Dorsolateral prefrontal cortex (tissue), 122 donors: ENCODE measurements at places on chromosomes 16 and 17.
A peak's percentile ranks its signal among the peaks of the same experiment; 100 is the strongest.

GRCh38 chr16:77496934-77497333 lies 62.1 kb upstream of the ADAMTS18 start:
- DNase-seq, result no peak

DNA sequence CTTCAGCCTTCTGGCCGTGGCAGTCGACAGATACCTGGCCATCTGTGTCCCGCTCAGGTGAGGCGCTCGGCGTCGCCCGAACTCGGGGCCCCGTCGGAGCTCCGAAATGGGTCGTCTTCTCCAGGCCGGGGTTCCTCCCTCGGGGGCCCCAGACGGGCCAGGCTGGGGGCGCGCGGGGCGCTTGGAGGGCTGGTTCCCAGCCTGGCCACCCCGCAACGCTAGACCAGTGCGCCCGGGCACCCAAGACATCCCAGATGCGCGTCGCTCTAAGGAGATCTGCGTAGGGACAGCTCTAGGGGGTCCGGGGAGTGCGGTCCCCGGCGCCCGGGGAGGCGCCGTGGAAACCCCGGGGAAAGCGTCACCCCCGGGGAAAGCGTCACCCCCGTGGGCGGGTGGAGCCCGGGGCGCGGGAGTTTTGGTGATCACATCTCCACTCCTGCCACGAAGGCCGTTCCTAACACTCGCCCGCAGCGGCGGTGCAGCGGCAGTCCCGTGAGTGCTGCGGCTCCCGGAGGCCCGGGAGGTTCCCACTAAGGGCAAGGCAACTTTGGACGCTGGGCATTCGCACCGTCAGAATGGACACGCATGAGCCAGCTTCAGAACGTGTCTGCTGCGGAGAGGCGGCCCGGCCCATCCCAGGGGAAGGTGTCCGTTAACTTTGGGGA lies 729 bp downstream of the ADORA2B start:
- no peak for DNase-seq

DNA sequence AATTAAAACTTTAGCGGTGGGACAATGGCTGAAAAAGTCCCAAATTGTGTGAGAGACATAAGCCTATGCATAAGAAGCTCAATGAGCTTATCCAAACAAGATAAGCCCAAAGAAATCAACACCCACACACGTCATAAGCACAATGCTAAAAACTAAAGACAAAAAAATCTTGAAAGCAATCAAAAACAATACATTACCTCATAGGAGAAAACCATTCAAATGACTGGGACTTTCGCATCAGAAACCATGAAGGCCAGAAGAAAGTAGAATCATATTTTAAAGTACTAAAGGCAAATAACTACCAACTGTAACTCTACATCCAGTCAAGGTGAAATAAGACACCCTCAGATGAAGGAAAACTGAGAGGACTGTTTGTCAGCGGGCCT lies 50.2 kb downstream of the ZCCHC14 start:
- DNase-seq, result no peak

GRCh38 chr16:2278956-2279800 lies 11.3 kb upstream of the RNPS1 start:
- DNase-seq, result peak; percentile 56

- no peak for DNase-seq
These were observed 348.6 kb upstream of the ZFHX3 start for GRCh38 chr16:73396556-73396955.

DNA sequence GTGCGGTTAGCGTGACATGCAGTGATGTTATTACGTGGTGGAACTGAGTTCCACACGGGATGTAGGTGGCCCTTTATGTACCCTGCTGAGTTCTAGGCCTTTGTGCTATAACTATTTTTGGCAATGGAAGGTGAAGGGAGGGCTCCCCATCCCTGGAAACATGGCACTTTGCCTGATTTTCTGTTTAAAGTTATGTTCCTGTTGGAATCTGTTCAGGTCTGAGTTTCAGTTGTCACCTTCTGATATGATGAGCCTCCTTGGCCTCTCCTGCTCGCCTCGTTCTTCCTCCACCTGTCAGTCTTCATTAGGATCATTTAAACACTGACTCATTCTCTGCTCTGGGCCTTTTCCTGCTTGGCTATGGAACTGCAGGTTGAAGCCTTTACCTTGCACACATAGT lies 200.6 kb downstream of the FTO start:
- DNase-seq, result peak; percentile 37

DNA sequence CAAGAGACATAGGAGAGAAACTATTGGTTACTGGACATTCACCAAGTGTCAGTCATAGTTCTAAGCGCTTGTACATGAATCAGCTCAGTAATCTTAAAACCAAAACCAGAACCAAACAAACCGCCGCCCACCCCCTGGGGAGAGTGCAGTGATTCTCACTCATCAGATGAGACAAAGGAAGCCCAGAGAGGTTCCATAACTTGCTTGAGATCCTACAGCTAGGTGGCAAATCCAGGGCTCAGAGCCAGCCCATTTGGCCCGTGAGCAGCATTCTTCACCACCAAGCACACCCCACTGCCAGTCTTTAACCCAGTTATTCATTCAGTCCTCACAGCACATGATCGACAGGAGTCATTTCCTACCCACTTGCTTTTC lies 37.2 kb upstream of the RGS9 start:
- DNase-seq, result peak; percentile 24

DNA sequence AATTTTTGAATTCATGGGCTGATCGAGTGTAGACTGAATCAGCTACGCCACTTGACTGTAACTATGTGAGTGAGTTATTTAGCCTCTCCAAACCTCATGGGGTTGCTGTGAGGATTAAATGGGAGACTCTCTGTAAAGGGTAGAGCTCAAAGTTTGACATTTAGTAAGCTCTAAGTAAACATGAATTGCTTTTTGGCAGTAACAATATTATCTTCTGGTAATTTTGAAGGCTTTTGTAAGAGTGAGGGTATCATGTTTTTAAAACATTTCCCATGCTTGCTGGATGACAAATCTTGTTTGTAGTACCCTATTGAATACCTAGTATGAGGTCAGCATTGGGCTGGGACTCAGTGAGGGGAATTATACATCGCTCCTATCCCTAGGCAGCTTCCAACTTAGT lies 35.3 kb downstream of the MRTFB start:
- DNase-seq, result no peak

DNA sequence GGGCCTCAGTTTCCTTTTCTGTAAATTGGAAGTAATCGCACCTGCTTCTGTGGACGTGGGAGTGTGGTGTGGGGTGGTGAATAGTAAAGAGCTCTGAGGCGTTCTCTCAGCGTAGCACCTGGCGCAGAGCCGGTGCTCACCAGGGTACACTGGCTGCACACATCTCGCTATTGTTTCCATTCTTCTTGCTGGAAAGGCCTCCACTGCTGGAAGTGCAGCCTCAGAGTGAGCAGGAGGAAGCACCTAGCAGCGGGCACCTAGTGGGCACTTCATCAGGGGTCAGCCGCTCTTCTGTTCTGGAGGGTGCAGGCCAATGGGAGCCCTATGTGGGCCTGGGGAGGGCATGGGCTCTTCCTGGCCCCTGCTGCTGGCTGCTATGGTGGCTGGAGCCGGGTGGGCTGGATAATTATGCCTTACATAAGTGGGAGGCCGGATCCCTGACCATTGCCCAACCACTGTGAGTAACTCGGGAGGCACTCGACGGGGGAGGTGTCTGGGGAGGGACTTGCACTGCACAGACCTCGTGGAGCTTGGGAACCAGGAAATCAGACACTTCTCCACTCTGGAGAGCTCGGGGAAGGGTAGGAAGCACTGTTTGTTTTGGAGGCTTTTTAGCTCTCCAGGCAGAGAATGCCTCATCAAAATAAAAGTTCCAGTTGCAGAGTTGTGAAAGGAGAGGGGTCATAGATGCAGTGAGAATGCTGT lies 1.7 kb downstream of the MAP2K3 start:
- no peak for DNase-seq

DNA sequence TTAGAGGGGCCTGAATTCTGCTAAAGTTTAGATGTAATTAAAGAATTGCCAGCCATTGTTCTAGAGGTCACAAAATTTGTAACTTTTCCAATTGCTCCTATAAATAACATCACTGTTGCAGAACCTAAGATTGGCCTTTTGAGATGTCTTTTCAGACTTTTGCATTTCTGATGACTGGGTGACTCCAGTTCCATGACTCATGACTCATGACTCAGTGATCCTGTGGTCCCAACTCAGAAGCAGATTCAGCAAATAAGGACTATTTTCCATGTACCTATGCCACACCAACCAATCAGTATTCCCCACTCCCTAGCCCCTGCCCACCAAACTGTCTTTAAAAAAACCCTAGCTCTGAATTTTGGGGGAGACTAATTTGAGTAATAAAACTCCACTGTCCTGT lies 740.9 kb downstream of the CDH8 start:
- no peak for DNase-seq

DNA sequence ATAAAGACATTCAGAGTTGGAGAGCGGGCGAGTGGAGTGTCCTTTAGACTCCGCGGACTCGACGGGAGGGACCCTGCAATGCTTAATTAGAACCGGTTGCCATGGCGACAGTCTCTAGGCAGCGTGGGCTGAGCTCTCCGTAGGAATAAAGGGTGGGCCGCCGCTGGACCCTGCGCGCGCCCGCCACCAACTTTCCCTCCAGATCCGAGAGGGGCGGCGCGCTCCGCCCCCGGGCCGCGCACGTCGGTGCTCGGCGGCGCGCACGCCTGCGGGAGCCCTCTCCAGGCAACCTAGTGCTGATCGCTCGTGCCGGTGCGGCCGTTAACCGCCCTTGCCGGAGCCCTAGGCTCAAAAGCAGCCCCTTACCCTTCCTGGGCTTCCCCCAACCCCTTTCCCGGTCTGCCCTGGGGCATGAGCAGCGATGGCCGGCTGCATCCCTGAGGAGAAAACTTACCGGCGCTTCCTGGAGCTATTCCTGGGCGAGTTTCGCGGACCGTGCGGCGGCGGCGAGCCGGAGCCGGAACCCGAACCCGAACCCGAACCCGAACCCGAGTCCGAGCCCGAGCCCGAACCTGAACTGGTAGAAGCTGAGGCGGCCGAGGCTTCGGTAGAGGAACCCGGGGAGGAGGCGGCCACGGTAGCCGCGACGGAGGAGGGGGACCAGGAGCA lies at the start of gene PPM1E:
TSS of gene PPM1E (plus strand) at position 278 of the 669 bp plus-strand sequence.
- DNase-seq, result no peak

DNA sequence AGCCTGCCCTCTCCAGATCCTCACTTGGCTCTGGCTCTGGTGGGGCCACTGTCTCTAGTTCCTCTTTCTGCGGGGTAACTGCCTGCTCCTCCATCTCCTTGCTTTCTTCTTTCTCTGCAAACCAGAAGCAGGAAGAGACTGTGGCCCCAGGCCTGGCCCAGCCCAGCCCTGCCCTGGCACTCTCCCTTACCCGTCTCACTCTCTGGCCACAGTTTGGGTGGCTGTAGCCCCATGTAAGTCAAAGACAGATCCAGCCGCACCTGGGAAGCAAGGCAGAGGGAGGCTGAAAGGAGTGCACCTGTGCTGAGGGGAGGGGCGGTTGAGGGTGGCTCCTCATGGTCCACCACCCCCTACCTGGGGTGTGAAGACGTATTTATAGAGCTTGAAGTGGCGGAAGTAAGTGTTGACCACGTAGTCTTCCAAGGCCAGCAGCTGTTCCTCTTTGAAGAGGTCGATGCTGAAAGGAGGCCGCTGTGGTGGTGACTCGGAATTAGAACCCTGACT lies 2.8 kb downstream of the CFAP119 start:
- DNase-seq, result no peak

DNA sequence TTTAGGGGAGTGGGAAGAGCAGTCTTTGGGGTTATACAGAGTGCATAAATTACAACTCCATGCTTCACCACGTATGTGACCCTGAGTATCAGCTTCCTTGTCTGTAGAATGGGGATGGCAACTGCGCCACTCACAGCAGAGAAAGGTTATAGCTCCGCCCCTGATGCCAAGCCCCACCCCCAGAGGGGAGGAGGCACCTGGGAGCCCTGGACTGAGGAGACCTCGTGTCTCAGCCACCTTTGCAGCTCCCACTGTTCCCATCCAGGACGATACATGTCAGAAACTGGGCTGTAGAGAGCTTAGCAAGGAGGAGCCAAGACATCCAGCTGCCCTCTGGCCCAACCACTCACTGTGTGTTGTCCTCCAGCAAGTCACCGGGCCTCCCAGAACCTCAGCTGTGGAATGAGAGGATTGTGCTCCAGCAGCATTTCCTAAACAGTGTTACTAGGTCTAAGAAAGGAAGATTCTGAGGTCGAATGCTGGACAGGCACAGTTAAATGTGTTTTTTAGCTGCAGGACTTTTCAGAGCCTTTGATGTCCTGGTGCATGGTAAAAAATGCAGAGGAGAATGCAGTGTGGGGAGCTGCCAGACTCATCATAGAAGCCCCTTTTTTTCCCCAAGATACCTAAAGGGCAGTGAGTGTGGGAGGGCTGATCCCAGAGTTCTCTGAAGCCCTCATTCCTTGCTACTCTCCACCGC lies 49.4 kb downstream of the BEAN1 start:
- no peak for DNase-seq

DNA sequence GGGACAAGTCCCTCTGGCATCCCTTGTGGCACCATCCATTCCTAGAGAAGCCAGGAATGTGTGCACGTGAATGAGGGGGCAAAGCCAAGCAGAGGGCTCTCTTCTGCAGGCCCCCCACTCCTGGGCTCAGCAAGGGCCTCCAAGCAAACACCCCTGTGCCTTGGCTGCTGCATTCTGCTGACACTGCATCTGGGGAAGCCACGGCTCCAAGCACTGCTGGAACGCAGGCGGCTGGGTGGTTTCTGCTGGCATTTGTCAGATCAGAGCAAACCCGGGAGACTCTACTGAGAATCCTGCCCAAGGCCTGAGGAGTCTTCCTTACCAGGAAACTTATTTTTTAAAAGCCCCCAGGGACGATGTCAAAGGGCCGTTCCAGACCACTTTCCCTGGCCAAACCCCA lies 23.3 kb downstream of the ATP6V0D1 start:
- no peak for DNase-seq

DNA sequence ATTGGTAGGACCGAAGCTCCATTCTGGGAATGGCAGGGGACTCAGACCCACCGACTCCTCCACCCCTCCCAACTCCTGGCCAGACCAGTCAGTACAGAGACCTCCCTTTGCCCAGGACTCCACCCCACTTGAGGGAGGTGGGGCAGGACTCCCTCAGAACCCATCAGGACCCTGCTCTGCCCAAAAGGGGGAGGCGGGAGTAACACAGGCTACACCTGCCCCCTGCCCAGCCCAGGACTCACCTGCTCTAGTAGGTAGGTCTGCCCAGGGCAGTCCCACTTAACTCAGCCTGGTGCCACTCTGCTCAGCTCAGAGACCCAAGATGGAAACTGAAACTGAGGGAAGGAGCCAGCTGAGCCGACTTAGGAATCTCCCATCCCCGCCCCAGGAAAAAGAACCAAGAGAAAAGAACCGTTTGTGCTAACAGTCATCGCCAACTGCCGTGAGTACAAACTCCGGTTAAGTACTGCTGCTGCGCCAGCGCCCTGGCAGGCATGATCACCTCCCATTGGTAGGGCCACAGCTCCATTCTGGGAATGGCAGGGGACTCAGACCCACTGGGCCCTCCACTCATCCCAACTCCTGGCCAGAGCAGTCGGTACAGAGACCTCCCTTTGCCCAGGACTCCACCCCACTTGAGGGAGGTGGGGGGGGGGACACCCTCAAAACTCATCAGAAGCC lies 503 bp downstream of the DHX58 start:
- DNase-seq, result no peak

GRCh38 chr17:74116087-74116717 lies 87.3 kb upstream of the RPL38 start:
- DNase-seq, result no peak

- no peak for DNase-seq
These were observed 16.1 kb downstream of the STAT5A start for GRCh38 chr17:42304187-42305030.

- no peak for DNase-seq
These were observed 28.2 kb downstream of the ORC6 start for GRCh38 chr16:46717692-46718091.

- no peak for DNase-seq
These were observed 35.6 kb upstream of the ZNF750 start for GRCh38 chr17:82875407-82875856.

GRCh38 chr16:8172551-8172950 lies 417.8 kb downstream of the TMEM114 start:
- no peak for DNase-seq

GRCh38 chr16:89219365-89219764 lies 1.9 kb downstream of the ZNF778 start:
- DNase-seq, result no peak
